ENCODE measurements at places on chromosomes 12 and 14.

- DNase-seq, result no peak
Measured at GRCh38 chr14:93953263-93953662, 23.1 kb downstream of the ASB2 start.

DNA sequence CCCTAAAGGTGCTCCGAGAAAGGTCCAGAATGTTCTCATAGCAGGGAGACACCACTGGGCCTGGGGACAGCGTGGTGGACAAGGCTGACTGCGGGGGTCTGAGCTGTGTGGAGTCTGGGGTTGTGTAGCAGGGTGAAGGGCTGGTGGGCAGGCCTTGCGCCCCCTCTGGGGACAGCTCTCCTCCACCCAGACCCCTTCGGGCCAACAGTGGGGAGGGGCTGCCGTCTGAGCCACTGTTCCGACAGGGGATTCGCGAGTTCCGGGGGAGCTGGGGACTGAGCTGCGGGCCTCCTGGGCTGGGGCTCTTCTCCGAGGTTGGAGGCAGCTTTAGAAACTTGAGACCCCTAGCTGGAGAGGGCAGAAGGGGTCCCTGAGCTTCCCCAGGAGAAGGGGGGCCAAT, 32.1 kb downstream of the NCKAP5L start:
- no peak for DNase-seq

GRCh38 chr14:44820230-44820964, 141.3 kb downstream of the KLHL28 start:
- DNase-seq, result no peak

- no peak for DNase-seq
Measured at GRCh38 chr12:41778934-41779333, 365.7 kb downstream of the GXYLT1 start.

DNA sequence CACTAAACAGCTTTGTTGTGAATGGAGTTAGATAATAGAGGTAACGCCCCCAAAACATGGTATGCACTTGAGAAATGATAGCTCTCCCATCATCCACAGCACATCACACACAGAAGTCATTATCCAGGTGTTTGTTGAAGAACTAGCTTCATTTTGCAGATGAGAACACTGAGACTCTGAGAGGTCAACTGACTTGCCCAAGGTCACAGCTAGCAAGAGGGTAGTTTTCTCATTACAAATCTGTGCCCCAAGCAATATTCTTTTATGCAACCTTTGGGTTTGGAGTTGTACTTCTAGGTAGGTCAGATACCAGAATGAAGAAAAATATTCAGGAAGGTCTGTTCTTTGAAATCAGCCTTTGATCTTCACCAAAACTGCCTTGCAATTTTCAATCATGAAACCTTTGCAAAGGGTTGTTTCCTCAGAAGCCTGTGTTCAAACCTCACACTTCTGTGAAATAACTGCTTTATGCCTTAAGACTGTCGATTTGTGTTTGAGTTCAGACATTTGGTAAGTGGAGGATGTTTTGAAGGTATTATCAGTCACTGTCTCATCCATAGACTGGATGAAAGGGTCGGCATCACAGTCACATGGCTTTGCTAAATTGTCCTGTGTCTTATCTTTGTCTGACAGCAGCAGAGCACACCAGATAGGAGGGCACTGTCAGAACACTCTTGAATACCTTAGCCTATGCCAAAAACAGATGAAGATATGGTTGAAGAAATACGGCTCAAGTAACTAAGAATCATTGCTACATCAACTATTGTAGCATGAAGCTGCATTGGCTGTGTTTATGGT, 233.2 kb upstream of the BTG1 start:
- peak; percentile 93 for DNase-seq

- no peak for DNase-seq
Measured at GRCh38 chr12:111213561-111213960, 155.3 kb downstream of the PHETA1 start.

- no peak for DNase-seq
Measured at GRCh38 chr12:79453820-79454219, 236.9 kb downstream of the PAWR start.

GRCh38 chr14:80164991-80165721, 46.1 kb downstream of the DIO2 start:
- DNase-seq, result no peak

DNA sequence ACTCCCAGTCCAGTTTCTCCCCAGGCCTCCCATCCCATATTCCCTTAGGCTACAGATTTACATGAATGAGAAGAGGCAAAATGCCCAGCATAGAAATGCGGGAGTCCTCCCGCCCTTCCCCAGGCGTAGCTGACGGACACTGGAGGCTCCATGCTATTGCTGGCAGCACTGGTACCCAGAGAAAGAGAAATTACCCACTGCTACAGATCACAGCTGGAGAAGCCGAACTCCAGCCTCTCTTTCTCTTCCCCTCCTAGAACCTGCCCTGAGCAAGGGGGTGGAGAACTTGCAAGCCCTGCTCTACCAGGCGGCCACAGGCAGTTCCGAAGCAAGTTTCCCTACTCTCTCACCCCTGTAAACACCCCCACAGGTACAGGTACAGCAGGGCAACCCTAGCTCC, 3.6 kb downstream of the LTBR start:
- no peak for DNase-seq

DNA sequence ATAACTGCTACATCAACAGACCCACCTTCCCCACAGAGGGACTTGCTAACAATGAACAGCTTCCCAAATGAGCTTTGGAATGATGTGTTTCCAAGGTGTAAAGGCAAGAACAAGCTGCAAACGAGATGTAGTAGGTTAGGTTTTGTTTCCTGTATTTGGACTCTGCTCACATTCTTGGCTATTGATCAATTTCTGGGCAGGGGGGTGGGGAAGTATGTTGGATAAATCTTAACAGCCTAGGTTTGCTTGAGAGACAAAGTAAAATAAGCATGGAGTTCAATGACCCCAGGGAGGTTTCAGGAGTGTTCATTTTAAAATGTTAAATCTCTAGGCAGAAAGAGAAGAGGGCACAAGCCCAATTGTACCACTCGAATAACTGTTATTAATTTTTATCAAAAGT, 146.6 kb downstream of the DPY19L2 start:
- DNase-seq, result no peak

GRCh38 chr14:47626151-47627035, 49.0 kb downstream of the MDGA2 start:
- no peak for DNase-seq

GRCh38 chr14:100306998-100307765, 938 bp upstream of the SLC25A29 start:
- no peak for DNase-seq

DNA sequence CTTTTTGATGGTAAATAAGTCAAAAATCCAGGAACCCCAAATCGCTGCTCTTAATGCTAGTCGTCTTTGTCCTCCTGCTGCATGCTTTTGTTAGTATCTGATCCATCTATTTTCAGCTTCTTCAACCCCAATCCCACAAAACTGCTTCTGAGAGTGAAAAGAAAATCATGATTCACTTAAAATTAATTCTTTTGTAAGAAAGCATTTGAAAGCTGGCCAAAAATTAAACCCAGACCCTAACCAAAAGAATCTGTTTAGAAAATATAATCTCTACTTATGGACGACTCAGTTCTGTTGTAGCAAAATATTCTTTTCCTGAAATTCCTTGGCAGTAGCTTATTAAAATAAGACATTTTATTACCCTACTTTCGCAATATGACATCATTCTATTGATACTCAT, 443.6 kb upstream of the SYT1 start:
- no peak for DNase-seq

- peak; percentile 98 for DNase-seq
Measured at GRCh38 chr14:39432179-39432618, at the start of gene FBXO33. FBXO33 (minus strand) TSS chr14:39432433; CDS start chr14:39432162, 271 bp downstream.

- no peak for DNase-seq
Measured at GRCh38 chr12:94663702-94664101, 13.3 kb upstream of the TMCC3 start.

- DNase-seq, result no peak
Measured at GRCh38 chr12:58727521-58727920, 192.8 kb downstream of the LRIG3 start.

DNA sequence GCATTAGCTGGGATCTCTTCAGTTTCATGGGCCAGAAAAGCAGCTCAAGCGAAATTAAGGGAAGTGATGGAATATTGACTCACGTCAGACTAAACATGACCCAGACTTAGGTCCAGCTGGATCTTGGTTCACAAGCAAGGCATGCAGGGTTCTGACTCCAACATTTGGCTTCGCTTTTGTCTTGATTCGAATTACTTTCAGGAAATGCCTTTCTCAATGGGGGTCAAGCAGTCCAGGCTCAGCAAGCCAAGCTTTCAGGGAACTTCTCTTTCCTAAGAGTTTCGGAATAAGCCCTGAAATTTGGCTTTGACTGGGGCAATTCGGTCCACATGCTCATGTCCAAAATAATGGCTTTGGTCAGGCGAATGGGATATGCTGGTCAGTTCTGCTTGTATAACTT, 678.7 kb upstream of the TMEM132C start:
- no peak for DNase-seq

GRCh38 chr12:113684053-113684907, 212.6 kb upstream of the LHX5 start:
- no peak for DNase-seq

DNA sequence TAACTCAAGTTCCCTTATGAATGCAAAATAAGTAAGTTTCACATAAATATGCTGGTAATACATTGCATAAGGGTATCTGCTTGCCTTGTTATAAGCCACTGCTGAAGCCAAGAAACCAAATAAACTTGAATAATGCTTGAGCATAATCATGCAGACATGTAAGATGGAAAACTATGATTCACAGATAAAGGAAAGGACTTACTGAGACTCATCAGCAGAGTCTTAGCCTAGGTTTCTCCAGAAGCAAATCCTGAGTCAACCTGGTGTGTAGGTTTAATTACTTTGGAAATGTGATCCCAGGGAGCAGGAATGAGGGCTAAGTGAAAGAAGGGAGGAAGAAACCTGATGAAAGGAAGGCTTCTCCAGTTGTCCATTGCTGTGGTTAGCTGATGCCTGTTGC, 107.7 kb upstream of the BTG1 start:
- no peak for DNase-seq

Data from CD4-positive, CD25-positive, alpha-beta regulatory T cell (primary cell).